ENCODE measurements at places on chromosomes 4 and X. TPM values are rescaled to one million over a fixed set of nuclear protein-coding genes. Genes with fewer than 3 reads are reported as not detected.

GRCh38 chr4:166987026-166987425 is 247.3 kb downstream of the SPOCK3 start:
- H3K36me3 ChIP-seq = no peaks in the 10 kb centered on the region
- H3K27me3 ChIP-seq = no peaks in the 10 kb centered on the region
- no peak overlapping the region for H3K4me3 ChIP-seq
- H3K4me1 ChIP-seq = no peaks in the 10 kb centered on the region

The BEX1 gene
- not detected for total RNA-seq

DNA sequence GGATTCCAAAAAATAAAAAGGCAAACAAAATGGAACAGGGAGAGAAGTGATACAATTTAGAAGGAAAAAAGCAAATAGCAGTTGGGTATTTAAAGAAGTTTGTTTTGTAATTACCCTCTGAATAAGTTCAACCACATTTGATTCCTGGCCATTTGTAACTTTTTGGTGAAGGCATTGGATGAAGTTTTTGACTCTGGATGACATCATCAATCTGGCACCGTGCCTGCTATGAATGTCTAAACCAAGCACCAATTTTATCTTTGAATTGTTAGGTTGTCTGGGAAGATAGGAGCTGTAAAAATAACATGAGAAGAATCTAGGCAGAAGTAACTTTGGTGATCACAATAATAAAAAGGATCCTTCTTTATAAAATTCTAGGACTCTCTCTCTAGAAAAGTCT is 29.5 kb downstream of the TMPRSS11A start:
- no peak for DNase-seq
- no peaks in the 10 kb centered on the region for H3K36me3 ChIP-seq
- H3K4me1 ChIP-seq = no peaks in the 10 kb centered on the region
- H3K4me3 ChIP-seq = no peak overlapping the region

DNA sequence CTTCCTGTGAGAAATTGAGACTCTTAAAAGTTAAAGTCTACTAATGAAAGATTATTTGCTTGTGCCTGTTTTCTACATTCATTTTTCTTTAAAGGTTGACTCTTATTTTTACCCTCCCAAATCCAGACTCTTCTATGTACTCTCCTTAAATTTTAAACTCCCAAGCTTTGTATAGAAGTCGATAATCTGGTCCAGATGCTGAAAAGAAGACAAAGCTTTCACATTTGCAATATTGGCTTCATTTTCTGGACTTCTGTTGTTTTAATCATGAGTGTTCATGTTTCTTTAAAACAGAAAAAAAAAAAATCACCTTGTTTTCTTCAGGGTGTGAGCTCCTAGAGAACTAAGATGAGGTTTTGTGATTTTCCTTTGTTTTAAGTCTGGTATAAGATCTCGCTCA is 53.2 kb upstream of the TBC1D14 start:
- no peak for DNase-seq
- H3K4me3 ChIP-seq = no peak overlapping the region
- H3K4me1 ChIP-seq = peaks cover 6% of the 10 kb centered on the region
- H3K27me3 ChIP-seq = no peaks in the 10 kb centered on the region
- peaks cover 33% of the 10 kb centered on the region for H3K36me3 ChIP-seq

DNA sequence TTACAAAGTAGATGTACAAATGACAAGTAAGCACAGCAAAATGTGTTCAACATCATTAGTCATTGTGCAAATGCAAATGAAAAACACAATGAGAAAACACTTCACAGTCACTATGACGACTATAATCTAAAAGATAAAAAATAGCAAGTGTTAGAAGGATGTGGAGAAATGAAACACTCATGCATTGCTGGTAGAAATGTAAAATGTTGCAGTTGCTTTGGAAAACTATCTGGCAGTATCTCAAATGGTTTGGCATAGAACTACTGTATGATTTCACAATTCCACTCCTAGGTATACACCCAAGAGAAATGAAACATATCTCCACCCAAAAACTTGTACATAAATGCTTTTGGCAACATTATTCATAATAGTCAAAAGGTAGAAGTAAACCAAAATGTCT is 459.7 kb upstream of the TRAM1L1 start:
- H3K27ac ChIP-seq = no peak overlapping the region
- H3K4me1 ChIP-seq = no peaks in the 10 kb centered on the region
- no peaks in the 10 kb centered on the region for H3K27me3 ChIP-seq
- H3K36me3 ChIP-seq = no peaks in the 10 kb centered on the region

DNA sequence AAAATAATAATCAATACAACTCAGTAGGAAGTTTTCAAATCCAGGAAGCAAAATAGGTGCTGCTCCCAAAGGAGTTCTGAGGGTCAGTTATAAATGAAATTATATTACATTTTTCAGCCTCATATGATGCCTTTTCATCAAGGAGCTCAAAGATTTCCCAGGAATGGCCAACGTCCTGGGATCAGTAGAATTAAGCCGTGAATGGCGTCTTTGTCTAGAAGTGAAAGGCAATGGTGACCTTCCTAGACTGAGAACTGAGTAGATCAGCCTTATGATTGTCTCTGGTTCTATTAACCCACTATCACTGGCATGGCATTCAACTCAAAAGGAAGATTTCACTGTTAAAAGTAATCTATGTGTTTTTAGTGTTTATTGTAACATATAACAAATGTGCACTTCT is 74.4 kb downstream of the ENOX2 start:
- H3K4me3 ChIP-seq = no peak overlapping the region
- no peak for DNase-seq
- H3K27ac ChIP-seq = no peak overlapping the region
- no peaks in the 10 kb centered on the region for H3K36me3 ChIP-seq
- H3K4me1 ChIP-seq = no peaks in the 10 kb centered on the region
- H3K27me3 ChIP-seq = no peaks in the 10 kb centered on the region

The F11 gene
- total RNA-seq = not detected

DNA sequence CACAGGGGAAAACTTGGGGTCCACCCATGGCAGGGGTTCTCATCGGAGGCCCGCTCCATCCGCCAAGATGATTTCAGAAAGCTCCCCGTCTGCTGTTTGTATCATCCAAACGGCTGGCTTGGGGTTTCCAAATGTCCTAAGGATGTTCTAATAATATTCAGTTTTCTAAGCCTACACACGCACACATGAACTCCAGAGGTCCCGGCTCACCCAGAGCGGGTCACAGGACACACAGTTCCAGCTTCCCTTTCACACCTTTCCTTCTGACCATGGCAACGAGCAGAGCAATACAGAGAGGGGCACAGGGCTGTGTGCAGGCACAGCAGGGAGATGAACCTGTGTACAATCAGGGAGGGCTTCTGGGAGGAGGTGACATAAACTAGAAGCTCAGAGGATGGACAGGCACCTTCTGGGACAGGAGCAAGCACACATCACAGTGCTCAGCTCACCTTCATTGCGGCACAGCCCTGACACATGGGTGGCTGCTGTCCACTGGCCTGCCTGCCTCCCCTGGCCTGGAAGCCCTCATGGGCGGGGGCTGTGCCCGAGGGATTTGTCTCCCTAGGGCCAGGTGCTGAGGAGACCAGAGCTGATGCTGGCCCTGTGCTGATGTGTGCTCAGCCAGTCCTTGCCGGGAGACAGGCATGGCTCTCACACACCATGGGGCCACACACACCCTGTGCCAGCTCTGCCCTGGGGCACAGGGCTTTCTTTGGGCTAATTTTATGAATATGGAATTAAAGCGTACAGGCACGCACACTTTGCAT is 44.8 kb downstream of the ABLIM2 start:
- H3K4me1 ChIP-seq = no peaks in the 10 kb centered on the region
- no peaks in the 10 kb centered on the region for H3K27me3 ChIP-seq
- no peak for DNase-seq
- no peak overlapping the region for H3K27ac ChIP-seq

DNA sequence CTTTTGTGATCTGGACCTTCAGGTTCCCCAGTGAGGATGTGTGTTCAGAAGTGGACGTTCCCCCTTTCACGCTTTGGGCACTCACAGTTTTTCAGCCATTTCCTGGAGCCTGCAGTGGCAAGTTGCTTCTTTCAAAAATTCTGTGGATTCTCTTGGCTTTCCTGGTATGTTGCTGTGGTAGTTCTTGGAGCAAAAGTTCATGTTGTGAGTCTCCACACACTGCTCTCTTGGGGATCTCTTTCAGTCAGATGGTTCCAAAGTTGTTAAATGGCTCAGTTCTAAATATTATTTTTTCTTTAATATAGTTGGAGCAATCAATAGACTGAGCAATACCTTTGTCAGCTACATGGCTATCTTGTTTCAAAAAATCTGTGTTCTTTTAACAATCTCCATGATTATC is 28.5 kb upstream of the BANK1 start:
- peak overlapping the region; percentile 23 for H3K4me3 ChIP-seq
- H3K27me3 ChIP-seq = no peaks in the 10 kb centered on the region
- peaks cover 5% of the 10 kb centered on the region for H3K4me1 ChIP-seq
- H3K27ac ChIP-seq = no peak overlapping the region

The PRPS1 gene
- total RNA-seq = 50.7 TPM

The AFF2 gene
- 231 TPM for total RNA-seq

GRCh38 chr4:42656679-42656943 is 294 bp downstream of the ATP8A1 start:
- peak overlapping the region; percentile 88 for H3K4me3 ChIP-seq
- no peaks in the 10 kb centered on the region for H3K27me3 ChIP-seq

DNA sequence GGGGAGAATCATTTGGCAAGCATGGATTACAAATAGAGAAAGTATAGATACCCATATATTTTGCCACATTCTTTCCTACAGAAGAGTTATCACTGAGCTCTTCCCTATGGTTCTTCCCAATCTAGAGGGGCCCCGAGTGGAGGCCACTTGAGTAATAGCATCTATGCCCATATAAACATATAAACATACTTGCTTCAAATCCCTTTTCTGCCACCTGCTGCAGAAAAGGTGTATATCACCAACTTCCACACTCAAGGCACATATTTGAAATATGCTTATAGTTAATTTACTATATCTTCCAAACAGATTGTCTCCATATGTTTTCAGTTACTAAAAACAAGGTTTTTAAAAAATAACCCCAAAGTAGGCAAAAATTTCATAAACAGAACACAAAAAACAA is 642.8 kb upstream of the DIPK2B start:
- H3K27me3 ChIP-seq = no peaks in the 10 kb centered on the region
- no peaks in the 10 kb centered on the region for H3K4me1 ChIP-seq
- H3K36me3 ChIP-seq = no peaks in the 10 kb centered on the region
- no peak for DNase-seq
- H3K4me3 ChIP-seq = no peak overlapping the region

- no peak overlapping the region for H3K27ac ChIP-seq
- no peaks in the 10 kb centered on the region for H3K36me3 ChIP-seq
- H3K4me1 ChIP-seq = no peaks in the 10 kb centered on the region
- no peak overlapping the region for H3K4me3 ChIP-seq
Observed at GRCh38 chr4:78926826-78927225, 12.4 kb downstream of the PAQR3 start.

The HTN1 gene
- not detected for total RNA-seq

DNA sequence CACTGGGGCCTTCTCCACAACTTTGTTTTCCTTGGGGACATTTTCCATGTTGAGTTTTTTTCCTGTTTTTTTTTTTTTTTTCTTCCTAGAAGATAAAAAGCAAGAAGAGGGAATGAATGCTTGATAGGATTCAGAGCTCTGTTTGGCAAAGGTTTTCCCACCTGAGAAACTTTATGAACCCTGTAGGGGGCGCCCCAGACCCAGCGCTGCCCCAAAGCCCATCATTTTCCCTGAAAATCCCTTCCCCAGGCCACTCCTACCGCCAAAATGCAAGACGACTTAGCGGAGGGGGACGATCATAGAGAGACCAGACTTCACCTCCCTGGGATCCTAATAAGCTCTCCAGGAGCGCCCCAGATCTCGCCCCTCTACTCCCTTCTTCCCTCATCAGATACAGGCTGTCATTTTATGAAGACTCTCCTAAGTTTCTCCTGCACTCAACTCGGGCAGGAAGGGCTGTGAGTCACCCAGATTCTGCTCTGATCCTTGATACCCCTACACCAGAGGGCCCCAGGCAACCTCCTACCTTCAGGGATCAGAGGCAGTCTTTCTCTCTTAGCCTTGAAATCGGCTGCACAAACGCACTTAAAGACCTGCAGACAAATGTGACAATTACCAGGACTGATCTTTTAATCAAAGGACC is 1.4 kb downstream of the BEX5 start:
- H3K4me1 ChIP-seq = peaks cover 3% of the 10 kb centered on the region
- DNase-seq = peak; percentile 43
- peak overlapping the region; percentile 69 for H3K4me3 ChIP-seq
- H3K27ac ChIP-seq = no peak overlapping the region

DNA sequence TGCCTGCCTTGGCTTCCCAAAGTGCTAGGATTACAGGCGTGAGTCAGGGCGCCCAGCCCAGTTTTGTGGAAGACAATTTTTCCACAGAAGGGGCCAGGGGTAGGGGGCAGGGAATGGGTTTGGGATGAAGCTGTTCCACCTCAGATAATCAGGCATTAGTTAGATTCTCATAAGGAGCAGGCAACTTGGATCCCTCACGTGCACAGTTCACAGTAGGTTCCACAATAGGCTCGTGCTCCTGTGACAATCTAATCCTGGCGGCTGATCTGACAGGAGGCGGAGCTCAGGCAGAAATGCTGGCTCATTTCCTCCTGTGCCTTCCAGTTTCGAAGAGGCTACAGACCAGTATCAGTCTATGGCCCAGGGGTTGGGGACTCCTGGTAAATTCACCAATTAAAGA is 491.6 kb upstream of the AADAT start:
- H3K4me3 ChIP-seq = no peak overlapping the region
- no peak for DNase-seq

- no peak overlapping the region for H3K4me3 ChIP-seq
- H3K4me1 ChIP-seq = no peaks in the 10 kb centered on the region
- DNase-seq = no peak
- H3K27ac ChIP-seq = no peak overlapping the region
Observed at GRCh38 chr4:20995610-20996009, 295.4 kb downstream of the PACRGL start.

DNA sequence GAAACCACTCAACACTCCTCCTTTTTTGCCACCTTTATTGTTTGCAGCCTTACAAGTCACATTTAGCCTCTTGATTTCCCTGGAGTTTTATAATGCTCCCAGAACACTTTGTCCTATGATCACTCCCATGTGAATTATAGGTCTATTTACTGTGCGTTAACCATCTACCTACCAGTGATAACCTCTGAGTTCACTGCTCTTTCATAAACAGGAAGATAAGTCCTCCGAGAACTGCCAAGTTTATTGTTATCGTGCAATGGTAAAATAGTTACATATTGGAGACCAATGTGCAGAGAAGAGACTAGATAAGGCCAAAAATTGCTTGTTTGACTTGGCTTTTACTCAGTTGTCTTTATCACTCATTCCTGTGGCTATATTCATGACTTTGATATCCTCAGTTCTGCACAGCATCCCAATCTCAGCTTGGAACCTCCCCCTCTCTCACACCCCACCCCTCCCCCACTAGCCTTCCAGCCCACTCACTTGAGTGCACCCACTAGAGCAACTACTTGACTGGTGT is 12.9 kb upstream of the NUDT9 start:
- no peaks in the 10 kb centered on the region for H3K36me3 ChIP-seq
- H3K27ac ChIP-seq = no peak overlapping the region
- H3K4me1 ChIP-seq = peaks cover 7% of the 10 kb centered on the region
- peak; percentile 37 for DNase-seq

DNA sequence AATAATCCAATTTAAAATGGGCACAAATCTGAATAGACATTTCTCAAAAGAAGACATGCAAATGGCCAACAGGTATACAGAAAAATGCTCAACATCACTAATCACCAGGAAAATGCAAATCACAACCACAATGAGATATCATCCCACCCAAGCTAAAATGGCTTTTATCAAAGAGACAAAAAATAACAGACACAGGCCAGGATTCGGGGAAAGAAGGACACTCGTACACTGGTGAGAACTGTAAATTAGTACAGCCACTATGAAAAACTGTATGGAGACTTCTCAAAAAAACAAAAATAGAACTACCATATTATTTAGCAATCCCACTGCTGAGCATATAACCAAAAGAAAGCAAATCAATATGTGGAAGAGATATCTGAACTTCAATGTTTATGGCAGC is 8.5 kb downstream of the SPP1 start:
- H3K4me3 ChIP-seq = no peak overlapping the region
- H3K36me3 ChIP-seq = no peaks in the 10 kb centered on the region
- no peak for DNase-seq

The RAB9A gene
- 59.3 TPM for total RNA-seq

All from Karpas-422 (cell line).